ENCODE measurements at places on chromosomes 12 and 14.

DNA sequence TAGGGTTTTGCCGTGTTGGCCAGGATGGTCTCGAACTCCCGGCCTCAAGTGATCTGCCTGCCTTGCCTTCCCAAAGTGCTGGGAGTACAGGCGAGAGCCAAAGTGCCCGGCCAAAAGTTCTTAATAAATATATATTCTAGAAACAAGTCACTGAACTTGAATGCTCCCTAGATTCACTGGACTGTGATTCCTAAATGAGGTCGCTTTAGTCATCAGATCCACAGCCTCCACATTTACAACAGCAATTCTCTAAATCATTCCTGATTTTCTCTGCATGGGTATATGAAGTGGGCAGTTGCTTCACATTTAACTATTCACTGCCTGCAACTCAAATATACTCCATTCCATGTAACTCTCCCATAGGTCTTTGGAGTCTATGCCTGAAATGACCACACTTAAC, 813.0 kb downstream of the GALC start:
- DNase-seq = no peak

DNA sequence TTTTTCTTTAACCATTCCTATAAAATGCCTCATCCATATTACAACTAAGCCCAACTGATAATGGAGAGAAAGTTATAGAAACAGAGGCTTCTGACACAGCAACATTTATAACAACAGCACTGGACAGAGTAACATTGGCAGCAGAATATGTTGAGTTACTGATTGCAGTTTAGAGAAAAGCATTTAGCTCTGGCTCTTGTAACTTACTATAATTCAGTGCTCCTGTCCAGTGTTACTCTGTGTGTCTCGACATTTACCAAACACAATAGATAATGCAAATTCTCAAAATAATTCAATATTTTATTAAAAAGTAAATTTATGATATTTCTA, 356.1 kb downstream of the CEP128 start:
- no peak for DNase-seq

DNA sequence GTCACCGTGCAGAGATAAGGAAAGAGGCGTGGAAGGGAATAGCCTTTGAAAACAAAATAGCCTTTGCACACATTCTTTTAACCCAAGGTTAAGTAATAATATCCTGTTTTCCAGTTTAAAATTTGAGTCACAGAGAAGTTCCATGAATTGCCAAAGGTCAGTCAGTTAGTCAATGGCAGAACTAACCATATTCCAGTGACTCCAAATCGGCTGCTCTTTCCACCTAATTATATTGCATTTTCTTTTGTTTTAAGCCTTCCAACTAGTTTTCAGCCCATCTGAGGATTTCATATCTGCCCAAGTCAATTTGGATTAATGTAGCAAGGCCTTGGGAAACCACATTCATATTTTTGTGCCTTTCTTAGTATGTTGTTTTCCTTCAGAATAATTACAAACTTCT, 373.0 kb downstream of the CCDC91 start:
- no peak for DNase-seq

DNA sequence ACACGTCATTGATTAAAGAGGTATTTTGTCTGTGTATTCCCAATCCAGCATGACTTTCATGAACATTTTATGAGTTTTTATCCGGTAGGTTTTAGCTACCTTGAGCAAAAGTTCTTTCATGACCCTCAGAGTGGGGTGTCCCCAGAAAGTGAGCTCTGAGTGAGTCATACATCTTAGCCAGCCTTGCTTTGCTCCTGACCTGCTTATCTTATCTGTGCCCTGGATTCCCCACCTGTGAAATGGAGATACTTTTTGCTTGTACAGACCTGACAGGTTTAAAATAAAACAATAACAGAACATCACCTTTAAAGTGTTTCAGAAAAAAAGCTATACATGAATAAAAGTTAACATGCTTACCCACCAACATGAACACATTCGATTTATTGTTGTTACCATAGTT, 202.8 kb upstream of the SOX5 start:
- DNase-seq = no peak

GRCh38 chr12:33672836-33673577, 233.4 kb upstream of the SYT10 start:
- DNase-seq = no peak
